ENCODE measurements at places on chromosomes 5 and 9.

- no peak overlapping the region for H3K4me3 ChIP-seq
- no peaks in the 10 kb centered on the region for H3K27me3 ChIP-seq
- no peak for DNase-seq
- peaks cover 10% of the 10 kb centered on the region for H3K4me1 ChIP-seq
- H3K27ac ChIP-seq: no peak overlapping the region
Measured at GRCh38 chr5:65823204-65823603, 101.2 kb downstream of the NLN start.

DNA sequence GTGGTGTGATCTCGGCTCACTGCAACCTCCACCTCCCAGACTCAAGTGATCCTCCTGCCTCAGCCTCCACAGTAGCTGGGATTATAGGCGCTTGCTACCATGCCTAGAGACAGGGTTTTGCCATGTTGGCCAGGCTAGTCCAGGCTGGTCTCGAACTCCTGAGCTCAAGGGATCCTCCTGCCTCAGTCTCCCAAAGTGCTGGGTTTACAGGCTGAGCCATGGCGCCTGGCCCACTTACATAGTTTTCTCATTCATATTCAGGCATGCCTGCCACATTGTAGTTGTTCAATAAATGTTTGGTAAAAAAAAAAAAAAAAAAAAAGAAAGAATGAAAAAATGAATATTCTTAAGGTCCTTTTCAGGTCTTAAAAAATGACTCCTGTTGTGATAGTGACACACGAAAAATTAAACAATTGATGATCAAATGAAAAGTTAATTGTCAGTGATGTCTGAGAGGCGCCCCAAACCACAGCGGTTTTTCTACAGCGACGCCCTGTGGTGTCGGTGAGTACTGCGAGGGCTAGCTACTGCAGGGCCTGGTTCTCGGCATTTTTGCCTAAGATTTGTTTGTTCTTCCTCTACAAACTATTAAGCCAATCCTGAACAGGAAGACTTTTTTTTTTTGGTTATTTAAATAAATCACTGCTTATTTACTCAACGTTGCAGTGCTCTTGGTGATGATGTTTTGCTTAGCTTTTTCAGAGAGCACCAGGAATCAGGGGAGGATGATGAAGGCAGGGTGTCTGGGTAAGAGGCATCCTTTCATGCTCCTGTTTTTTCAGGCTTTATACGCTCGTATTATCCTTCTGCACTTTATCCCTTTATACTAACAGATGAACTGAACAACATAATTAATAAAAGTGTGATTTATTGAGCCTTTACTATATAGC is 67.0 kb upstream of the DPYSL3 start:
- H3K4me3 ChIP-seq: no peak overlapping the region
- H3K4me1 ChIP-seq: no peaks in the 10 kb centered on the region
- no peak overlapping the region for H3K27ac ChIP-seq
- DNase-seq: no peak

- H3K36me3 ChIP-seq: peaks cover 2% of the 10 kb centered on the region
- no peak overlapping the region for H3K27ac ChIP-seq
- H3K4me3 ChIP-seq: no peak overlapping the region
- no peak for DNase-seq
- H3K27me3 ChIP-seq: no peaks in the 10 kb centered on the region
Measured at GRCh38 chr5:132773601-132774355, 3.3 kb downstream of the SEPTIN8 start.

- H3K27ac ChIP-seq: no peak overlapping the region
- H3K27me3 ChIP-seq: no peaks in the 10 kb centered on the region
- DNase-seq: no peak
- peaks cover under 1% of the 10 kb centered on the region for H3K36me3 ChIP-seq
Measured at GRCh38 chr5:16234598-16234997, 55.0 kb upstream of the MARCHF11 start.

DNA sequence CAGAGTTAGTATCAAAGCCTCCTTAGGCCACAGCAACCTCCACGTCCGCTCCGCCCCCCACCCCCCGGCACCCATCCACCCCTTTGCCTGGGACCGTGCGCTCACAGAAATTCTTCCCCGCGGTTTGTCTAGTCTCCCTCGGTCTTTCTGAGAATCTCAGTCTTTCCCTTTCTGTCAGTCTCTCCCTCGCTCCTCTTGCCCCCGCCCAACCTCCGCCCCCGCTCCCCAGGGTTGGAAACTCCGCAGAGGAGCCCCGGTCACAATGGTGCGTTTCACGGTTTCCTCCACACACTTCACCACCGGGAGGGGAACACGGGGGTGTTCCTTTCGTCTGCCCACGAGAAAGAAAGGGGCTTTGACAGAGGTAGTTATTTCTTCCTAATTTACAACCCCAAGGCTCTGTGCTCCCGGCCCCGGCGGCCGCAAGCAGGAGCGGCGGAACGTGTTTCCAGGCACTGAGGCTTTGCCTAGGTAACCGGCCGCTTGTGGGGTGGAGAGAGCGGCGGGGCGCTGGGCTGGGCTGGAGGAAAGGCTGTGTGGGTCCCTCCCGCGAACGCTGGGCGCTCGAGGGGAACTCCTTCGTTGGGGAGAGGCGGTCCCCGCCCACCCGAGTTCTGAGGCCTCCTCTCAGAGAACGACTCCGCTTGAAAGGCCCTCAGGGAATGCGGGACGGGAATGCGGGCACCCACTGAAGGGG is 2.1 kb downstream of the NR4A3 start:
- H3K36me3 ChIP-seq: peaks cover 59% of the 10 kb centered on the region
- peak overlapping the region; percentile 99 for H3K4me3 ChIP-seq
- H3K27me3 ChIP-seq: peaks cover 38% of the 10 kb centered on the region
- H3K27ac ChIP-seq: peak overlapping the region; percentile 68

DNA sequence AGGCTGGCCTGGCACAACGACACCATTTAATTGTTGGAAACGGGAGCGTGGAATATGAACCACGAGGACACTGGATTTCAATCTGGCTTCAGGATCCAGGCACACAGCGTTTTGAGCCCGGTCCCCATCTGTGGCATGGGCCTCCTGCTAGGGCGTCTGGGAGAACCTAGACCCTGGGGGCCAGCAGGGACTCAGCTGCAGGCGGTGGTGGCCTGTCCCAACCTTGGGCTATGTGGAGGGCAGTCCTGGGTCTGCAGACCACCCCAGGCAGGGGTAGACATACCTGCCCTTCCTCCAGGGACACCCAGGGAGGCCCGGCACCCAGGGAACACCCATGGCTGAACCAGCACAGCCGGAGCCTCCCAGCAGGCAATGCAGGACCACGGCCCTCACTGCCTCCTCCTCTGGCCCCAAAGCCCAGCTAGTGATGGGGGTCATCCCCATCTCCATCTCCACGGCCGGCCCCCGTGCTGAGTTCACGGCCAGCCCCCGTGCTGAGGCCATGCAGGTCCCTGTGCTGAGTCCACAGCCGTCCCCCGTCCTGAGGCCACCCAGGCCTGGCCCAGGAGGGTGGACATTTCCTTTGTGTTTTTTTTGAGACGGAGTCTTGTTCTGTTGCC is 18.5 kb upstream of the UBAC1 start:
- H3K36me3 ChIP-seq: peaks cover 4% of the 10 kb centered on the region
- peaks cover 10% of the 10 kb centered on the region for H3K4me1 ChIP-seq
- no peak overlapping the region for H3K27ac ChIP-seq
- no peaks in the 10 kb centered on the region for H3K27me3 ChIP-seq

DNA sequence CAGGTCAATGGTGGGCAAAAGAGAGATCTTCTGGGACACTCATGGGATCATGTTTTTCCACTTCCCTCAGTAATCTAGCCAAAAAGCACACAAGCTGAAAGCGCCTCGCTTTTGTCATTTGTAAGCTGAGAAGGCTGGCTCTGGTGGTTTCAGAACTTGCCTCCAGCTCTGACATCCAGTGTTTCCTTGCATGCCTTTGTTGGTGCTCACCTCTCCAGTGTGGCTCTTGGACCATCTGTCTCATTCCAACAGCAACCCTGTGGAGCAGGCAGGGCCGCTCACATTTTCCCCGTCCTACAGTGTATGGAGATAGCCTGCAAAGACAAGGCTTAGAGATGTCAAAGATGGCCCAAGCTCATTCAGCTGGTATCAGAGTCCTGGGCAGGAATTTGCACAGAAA is 160.8 kb upstream of the KLF4 start:
- peaks cover 3% of the 10 kb centered on the region for H3K36me3 ChIP-seq
- no peak overlapping the region for H3K4me3 ChIP-seq
- DNase-seq: no peak
- no peaks in the 10 kb centered on the region for H3K4me1 ChIP-seq
- no peak overlapping the region for H3K27ac ChIP-seq

GRCh38 chr5:60177596-60177995 is 284.1 kb upstream of the PDE4D start:
- no peak for DNase-seq
- no peak overlapping the region for H3K27ac ChIP-seq
- no peaks in the 10 kb centered on the region for H3K4me1 ChIP-seq

GRCh38 chr9:99855467-99856176 is 33.9 kb downstream of the NR4A3 start:
- no peak overlapping the region for H3K27ac ChIP-seq
- H3K4me1 ChIP-seq: peaks cover 23% of the 10 kb centered on the region
- no peak for DNase-seq
- H3K27me3 ChIP-seq: no peaks in the 10 kb centered on the region
- H3K36me3 ChIP-seq: peaks cover 2% of the 10 kb centered on the region

- no peaks in the 10 kb centered on the region for H3K4me1 ChIP-seq
- no peaks in the 10 kb centered on the region for H3K36me3 ChIP-seq
- H3K4me3 ChIP-seq: no peak overlapping the region
- H3K27me3 ChIP-seq: peaks cover 32% of the 10 kb centered on the region
Measured at GRCh38 chr9:107348836-107349235, 65.8 kb downstream of the RAD23B start.

GRCh38 chr5:108720391-108720790 is 27.3 kb upstream of the FER start:
- no peaks in the 10 kb centered on the region for H3K36me3 ChIP-seq
- no peak overlapping the region for H3K4me3 ChIP-seq
- H3K27ac ChIP-seq: no peak overlapping the region
- peaks cover 4% of the 10 kb centered on the region for H3K27me3 ChIP-seq
- no peaks in the 10 kb centered on the region for H3K4me1 ChIP-seq

GRCh38 chr5:87127426-87127825 is 140.3 kb upstream of the RASA1 start:
- peaks cover 21% of the 10 kb centered on the region for H3K4me1 ChIP-seq
- H3K4me3 ChIP-seq: no peak overlapping the region
- H3K27me3 ChIP-seq: no peaks in the 10 kb centered on the region
- H3K36me3 ChIP-seq: no peaks in the 10 kb centered on the region
- H3K27ac ChIP-seq: peak overlapping the region; percentile 21

DNA sequence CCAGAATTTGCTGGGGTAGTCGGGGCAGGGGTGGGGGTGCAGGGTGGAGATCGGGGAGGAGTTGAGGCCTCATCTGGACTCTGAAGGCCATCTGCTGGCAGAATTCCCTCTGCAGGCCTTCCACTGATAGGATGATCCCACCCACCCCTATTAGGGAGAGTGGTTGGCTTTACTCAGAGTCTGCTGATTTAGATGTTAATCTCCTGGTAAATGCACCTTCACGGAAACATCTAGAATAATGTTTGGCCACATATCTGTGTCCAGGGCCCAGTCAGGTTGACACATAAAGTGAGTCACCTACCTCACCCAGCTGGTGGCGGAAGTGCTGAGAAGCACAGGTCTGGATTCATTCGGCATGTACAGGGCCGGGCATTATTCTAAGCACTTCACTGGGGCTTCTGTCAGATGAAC is 50.0 kb downstream of the DAPK1 start:
- DNase-seq: no peak
- H3K4me3 ChIP-seq: no peak overlapping the region
- H3K27me3 ChIP-seq: peaks cover 13% of the 10 kb centered on the region
- no peaks in the 10 kb centered on the region for H3K4me1 ChIP-seq

GRCh38 chr5:181243018-181243563 is 615 bp downstream of the RACK1 start:
- peak overlapping the region; percentile 94 for H3K27ac ChIP-seq
- H3K4me3 ChIP-seq: peak overlapping the region; percentile 98
- H3K36me3 ChIP-seq: peaks cover 68% of the 10 kb centered on the region

- no peak for DNase-seq
- no peak overlapping the region for H3K4me3 ChIP-seq
- no peaks in the 10 kb centered on the region for H3K4me1 ChIP-seq
Measured at GRCh38 chr9:91771027-91771426, 179.0 kb downstream of the ROR2 start.

GRCh38 chr5:149954798-149955197 is 5.8 kb upstream of the SLC26A2 start:
- no peak overlapping the region for H3K4me3 ChIP-seq
- H3K27ac ChIP-seq: no peak overlapping the region
- DNase-seq: no peak
- peaks cover 3% of the 10 kb centered on the region for H3K36me3 ChIP-seq
- H3K4me1 ChIP-seq: peaks cover 7% of the 10 kb centered on the region
- peaks cover 2% of the 10 kb centered on the region for H3K27me3 ChIP-seq

- H3K4me1 ChIP-seq: no peaks in the 10 kb centered on the region
- DNase-seq: no peak
- peaks cover 54% of the 10 kb centered on the region for H3K27me3 ChIP-seq
- no peak overlapping the region for H3K27ac ChIP-seq
- H3K36me3 ChIP-seq: peaks cover 1% of the 10 kb centered on the region
Measured at GRCh38 chr5:160188141-160189015, 40.9 kb upstream of the FABP6 start.

GRCh38 chr9:120544441-120544840 is 35.5 kb downstream of the CDK5RAP2 start:
- DNase-seq: no peak
- no peaks in the 10 kb centered on the region for H3K27me3 ChIP-seq
- H3K4me3 ChIP-seq: no peak overlapping the region
- H3K4me1 ChIP-seq: no peaks in the 10 kb centered on the region

GRCh38 chr5:112641515-112642110 is 96.1 kb upstream of the APC start:
- H3K4me1 ChIP-seq: peaks cover 2% of the 10 kb centered on the region
- H3K4me3 ChIP-seq: no peak overlapping the region
- DNase-seq: no peak
- no peak overlapping the region for H3K27ac ChIP-seq

DNA sequence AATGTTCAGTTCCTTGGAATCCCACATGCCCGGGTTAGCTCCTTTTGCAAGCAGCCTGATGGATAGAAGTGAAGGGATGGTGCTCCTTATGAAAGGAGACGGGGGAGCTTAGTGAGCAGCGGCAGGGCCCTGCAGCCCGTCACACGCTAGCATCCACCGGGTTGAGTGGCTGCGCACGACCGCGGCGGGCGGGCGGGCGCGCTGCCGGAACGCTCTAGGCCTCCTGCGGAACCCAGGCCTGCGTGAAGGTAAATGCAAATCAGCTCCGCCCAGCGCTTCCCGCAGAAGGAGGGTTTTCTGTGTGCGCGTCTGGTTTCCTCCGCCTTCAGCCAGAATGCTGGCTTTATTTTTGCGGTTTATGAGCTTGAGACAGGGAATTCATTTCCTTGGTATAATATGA is 19.8 kb downstream of the IL12B start:
- no peak overlapping the region for H3K27ac ChIP-seq
- H3K4me1 ChIP-seq: peaks cover 7% of the 10 kb centered on the region
- H3K4me3 ChIP-seq: no peak overlapping the region
- H3K27me3 ChIP-seq: peaks cover 78% of the 10 kb centered on the region
- no peak for DNase-seq
- no peaks in the 10 kb centered on the region for H3K36me3 ChIP-seq

Measured in central memory CD8-positive, alpha-beta T cell (primary cell).